Mesothelial cell of epicardium (in vitro differentiated cells): ENCODE measurements at places on chromosomes 13 and 19. TPM values are rescaled to one million over a fixed set of nuclear protein-coding genes. Genes with fewer than 3 reads are reported as not detected.

DNA sequence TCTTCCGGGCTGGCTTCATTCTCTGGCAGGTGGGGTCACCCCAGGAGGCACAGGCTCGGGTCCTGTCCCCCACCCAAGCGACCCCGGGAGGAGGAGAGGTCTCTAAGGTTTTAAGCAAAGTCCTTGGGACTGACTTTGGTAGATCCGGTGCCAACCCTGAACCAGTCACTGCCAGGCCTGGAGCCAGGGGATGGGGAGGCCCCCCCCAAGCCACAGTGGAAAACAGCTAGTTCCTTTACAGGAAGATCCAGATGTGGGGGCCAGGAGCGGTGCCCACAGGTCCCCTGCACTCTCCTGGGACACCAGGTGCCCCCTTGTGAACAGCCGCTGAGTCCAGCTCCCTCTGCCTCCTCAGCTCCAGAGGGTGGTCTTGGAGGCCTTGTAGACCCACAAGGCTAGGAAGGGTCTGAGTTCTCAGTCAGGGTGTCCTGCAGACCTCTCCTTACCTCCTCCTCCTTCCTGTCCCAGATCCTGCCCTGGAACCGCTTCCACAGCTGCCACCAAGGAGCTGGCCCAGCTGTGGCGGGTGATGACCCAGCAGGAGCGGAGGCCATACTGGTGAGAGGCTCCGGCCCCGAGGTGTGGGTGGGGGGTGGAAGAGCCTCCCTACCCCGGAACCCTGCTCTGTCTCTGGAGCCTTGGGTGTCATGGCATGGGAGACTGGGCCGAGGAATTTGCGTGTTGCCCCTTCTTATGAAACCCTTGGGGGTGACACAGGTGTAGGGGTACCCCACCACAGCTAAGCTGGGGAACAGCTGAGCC lies 6.0 kb downstream of the SIX5 start:
- DNase-seq: no peak
- no peak overlapping the region for H3K27ac ChIP-seq
- peaks cover 1% of the 10 kb centered on the region for H3K27me3 ChIP-seq
- H3K36me3 ChIP-seq: peaks cover 2% of the 10 kb centered on the region

- H3K36me3 ChIP-seq: peaks cover 36% of the 10 kb centered on the region
- no peak overlapping the region for H3K4me3 ChIP-seq
- no peak overlapping the region for H3K27ac ChIP-seq
These were observed 67.6 kb downstream of the PIBF1 start for GRCh38 chr13:72849571-72849970.

- no peak overlapping the region for H3K27ac ChIP-seq
- H3K36me3 ChIP-seq: no peaks in the 10 kb centered on the region
- H3K4me3 ChIP-seq: no peak overlapping the region
- no peak for DNase-seq
These were observed 43.4 kb upstream of the MAP3K10 start for GRCh38 chr19:40147693-40148347.

DNA sequence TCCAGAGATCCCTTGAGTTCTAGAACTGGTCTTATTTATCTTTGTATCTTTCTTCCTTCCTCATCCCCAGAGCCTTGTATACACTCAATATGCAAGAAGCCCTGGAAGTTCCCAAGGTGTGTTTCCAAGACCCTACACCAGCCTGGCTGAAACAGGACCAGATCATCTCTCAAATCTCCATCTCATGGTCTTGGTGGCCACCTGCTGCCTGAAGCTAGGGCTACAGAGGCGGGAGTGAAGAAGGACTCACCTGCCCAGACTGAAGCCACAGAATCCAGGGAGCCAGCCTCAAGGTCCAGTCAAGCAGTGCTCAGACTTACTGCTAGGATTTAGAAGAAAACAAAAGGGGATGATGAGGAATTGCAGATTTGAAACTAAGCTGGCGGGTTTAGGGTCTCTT lies 6.1 kb upstream of the CYSLTR2 start:
- H3K4me3 ChIP-seq: no peak overlapping the region
- no peak for DNase-seq
- H3K4me1 ChIP-seq: peaks cover 31% of the 10 kb centered on the region
- H3K27ac ChIP-seq: no peak overlapping the region
- H3K36me3 ChIP-seq: no peaks in the 10 kb centered on the region
- H3K27me3 ChIP-seq: no peaks in the 10 kb centered on the region

GRCh38 chr19:16003391-16003790 lies 54.6 kb downstream of the OR10H4 start:
- no peaks in the 10 kb centered on the region for H3K4me1 ChIP-seq
- H3K27me3 ChIP-seq: no peaks in the 10 kb centered on the region
- no peak overlapping the region for H3K4me3 ChIP-seq
- DNase-seq: no peak
- no peak overlapping the region for H3K27ac ChIP-seq
- peaks cover 2% of the 10 kb centered on the region for H3K36me3 ChIP-seq

GRCh38 chr19:41967054-41967783 lies 8.1 kb upstream of the RABAC1 start:
- no peaks in the 10 kb centered on the region for H3K4me1 ChIP-seq
- H3K36me3 ChIP-seq: no peaks in the 10 kb centered on the region
- DNase-seq: no peak
- H3K4me3 ChIP-seq: no peak overlapping the region
- no peak overlapping the region for H3K27ac ChIP-seq

DNA sequence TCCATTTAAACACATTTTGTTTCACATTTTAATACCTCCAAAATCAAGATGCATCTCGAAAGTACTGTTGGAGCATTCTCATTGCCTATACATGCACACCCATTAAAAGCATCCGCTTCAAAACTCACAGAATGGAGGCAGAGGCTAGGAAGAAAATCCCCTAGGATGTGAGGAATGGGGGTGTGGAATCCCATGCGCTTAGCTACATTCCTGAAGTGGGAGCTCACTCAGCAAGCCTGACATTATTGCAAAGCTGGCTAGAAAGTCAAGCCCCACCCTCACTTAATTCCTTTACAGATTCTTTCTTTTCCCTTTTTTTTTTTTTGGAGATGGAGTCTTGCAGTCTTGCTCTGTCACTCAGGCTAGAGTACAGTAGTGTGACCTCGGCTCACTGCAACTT lies 4.6 kb upstream of the FAM32A start:
- no peak for DNase-seq
- H3K36me3 ChIP-seq: no peaks in the 10 kb centered on the region
- H3K4me3 ChIP-seq: no peak overlapping the region
- no peaks in the 10 kb centered on the region for H3K27me3 ChIP-seq
- no peak overlapping the region for H3K27ac ChIP-seq

Gene GPR4
- 0.09 TPM in 1 of 3 replicates, not detected in the others for total RNA-seq

Gene CAPN12
- 6.1 to 6.8 TPM (median 6.7 TPM) in 3 replicates for total RNA-seq

Gene KCTD15
- 48.1 to 51.6 TPM (median 49.1 TPM) in 3 replicates for total RNA-seq

Gene KLHL1
- 0.05 TPM in 1 of 3 replicates, not detected in the others for total RNA-seq

Gene TEX29
- total RNA-seq: 0.41 to 0.51 TPM (median 0.45 TPM) in 3 replicates

Gene DAND5
- 0.16 TPM in 1 of 3 replicates, not detected in the others for total RNA-seq
